ENCODE measurements at places on chromosomes 7 and 10.

- DNase-seq, result no peak
These were observed 284.8 kb downstream of the PLXNA4 start for GRCh38 chr7:132291481-132291880.

GRCh38 chr7:18289788-18290187 lies 205.8 kb upstream of the HDAC9 start:
- no peak for DNase-seq

DNA sequence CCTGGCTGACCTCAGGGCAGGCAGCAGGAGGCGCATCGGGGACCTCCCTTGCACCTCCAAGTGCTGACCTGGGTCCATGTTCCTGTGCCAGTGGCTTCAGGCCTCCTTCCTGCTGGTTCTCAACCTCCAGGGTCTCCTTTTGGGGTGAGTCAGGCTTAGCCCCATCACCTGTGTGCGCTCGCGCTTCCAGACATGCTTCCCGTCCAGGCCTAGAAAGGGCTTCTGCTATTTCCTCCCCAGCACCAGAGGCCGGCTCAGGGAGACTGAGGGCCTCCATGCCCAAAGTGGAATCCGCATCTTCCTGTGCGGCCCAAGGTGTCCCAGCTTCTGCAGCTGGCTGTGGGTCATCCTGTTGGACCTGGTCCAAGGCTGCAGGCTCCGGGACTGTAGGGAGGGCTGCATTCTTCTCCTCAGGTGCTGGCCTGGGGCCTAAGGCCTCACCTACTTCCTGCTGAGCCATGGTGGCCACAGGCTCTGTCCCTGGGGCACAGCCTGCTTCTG lies 5.9 kb downstream of the NACAD start:
- DNase-seq, result no peak

- no peak for DNase-seq
These were observed 154.8 kb downstream of the TNS3 start for GRCh38 chr7:47427051-47427643.

DNA sequence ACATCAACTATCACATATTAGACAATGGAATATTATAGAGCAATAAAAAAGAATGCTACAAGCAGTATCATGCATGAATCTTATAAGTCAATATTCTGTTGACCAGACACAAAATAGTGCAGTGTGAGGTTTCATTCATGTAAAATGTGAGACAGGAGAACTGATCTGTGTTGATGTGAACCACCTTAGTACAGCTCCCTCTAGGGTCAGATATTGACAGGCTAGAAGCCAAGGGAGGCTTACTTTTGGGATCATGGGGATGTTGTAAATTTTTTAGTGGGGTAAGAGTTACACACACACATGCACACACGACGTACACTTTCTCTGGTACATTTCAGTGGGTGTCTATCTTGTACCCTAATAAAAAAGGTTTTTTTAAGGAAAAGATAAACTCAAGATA lies 231.6 kb upstream of the FOXK1 start:
- DNase-seq, result no peak

DNA sequence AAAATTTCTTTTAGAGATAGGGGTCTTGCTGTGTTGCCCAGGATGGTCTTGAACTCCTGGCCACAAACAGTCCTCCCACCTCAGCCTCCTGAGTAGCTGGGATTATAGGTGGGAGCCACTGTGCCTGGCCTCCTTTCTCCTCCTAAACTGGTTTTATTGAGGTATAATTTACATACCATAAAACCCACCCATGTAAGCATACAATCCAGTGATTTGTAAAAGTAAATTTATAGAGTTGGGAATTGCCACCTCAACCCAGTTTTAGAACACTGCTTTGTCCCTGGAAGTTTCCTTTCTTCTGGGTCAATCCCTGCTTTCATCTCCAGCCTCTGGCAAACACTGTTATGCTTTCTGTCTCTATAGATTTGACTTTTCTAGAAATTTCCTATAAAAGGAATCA lies 49.0 kb downstream of the CNNM2 start:
- no peak for DNase-seq

GRCh38 chr7:77419102-77419501 lies 3.0 kb upstream of the GSAP start:
- no peak for DNase-seq

DNA sequence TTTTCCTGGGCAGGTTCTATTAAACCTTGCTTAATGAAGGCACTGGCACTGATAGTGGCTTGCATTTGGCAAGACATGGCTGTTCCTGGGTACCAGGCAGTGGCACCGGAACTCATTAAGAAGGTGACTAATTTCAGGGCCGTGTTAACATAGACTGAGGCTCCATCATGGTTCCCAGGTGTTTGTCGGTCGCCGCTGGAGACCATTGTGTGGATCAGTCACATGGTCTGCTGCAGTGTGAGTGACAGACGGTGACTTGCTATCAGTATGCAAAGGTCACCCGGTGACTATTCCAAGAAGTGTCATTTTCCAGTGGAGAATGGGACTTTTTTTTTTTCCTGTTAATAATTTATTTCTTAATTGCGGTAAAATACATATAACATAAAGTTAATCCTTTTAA lies 106.3 kb downstream of the INSYN2A start:
- DNase-seq, result no peak

DNA sequence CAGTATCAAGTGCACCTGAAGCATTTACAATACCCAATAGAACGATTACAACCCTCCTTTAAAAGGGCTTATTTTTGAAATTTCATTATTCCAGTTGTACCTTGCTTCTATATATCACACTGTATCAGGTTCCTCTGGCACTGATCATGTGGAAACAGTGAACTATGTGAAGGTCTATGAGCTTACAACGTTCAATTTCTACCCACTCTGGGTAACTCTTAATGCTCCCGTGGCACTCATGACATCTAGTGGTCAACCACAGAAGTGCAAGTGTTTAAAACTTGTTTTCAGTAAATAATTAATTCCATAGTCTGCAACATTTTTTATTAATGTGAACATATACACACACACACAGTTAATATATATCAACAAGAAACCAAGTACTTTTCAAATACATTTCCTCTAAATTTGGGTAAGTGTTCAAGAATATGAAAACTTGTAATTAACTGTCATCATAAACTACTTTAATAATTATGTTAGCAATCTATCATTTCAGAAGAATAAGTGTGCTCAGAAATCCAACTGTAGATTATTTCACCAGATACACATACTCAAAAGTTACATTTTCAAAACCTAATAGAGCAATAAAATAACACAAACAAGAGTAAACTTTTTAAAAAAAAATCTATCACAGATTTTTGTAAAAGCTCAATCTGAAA lies 61.0 kb downstream of the MPP7 start:
- no peak for DNase-seq

DNA sequence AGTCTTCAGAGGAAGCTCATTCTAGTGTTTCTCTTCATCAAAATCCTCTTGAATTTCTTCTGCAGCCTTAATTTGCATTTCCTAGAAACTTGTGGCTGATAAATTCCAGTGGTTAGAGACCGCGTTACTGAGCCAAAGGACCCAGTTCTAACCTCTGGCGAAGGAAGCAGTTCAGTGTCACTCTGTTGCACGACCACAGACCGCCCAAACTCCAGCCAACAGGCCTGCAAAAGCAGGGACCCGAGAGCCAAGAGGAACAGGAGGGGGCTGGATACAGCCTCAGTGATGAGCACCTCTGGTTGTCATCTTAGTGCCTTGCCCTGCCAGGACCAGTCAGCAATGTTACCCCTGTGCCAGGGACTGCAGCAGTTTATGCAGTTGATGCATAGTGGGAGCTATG lies 70.0 kb downstream of the AFAP1L2 start:
- no peak for DNase-seq

GRCh38 chr7:7418997-7419396 lies 116.7 kb downstream of the COL28A1 start:
- no peak for DNase-seq

DNA sequence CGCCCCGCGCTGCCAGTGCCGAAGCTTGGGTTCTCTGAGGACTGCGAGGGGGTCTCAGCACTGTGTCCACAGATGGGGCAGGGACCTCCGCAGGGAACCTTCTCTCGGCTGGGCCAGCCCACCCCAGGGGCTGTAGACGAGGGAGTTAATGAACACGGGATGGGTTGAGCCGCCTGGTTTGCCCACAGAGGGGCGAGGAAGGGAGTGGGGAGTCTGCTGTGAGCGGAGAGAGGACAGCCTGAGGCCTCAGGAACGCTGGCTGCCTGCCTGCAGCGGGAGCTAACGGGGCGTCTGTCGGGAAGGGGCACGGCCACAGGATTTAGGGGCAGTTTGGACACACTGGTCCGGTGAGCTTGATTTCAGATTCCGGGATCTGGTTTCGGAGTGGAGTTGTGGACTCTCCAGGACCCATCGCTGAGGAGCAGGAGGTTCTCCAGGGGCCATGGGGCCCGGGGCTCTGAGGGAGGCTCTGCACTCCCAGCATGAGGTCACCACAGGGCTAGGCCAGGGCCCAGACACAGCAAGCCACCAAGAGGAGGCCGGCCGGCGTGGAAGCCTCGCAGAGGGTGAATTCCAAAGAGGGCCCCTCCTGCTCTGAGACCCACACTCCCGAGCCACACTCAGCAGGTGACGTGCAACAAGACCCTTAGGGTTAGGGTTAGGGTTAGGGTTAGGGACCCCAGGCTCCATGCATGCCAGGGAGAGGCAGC lies 19.0 kb upstream of the FAM20C start:
- DNase-seq, result no peak
